ENCODE measurements at places on chromosomes 3 and 15.

GRCh38 chr3:113272385-113272779 lies 61.0 kb downstream of the BOC start:
- DNase-seq = no peak

GRCh38 chr3:187951452-187952190 lies 202.3 kb upstream of the LPP start:
- no peak for DNase-seq

- DNase-seq = no peak
These were observed 37.4 kb downstream of the FILIP1L start for GRCh38 chr3:100076731-100077529.

DNA sequence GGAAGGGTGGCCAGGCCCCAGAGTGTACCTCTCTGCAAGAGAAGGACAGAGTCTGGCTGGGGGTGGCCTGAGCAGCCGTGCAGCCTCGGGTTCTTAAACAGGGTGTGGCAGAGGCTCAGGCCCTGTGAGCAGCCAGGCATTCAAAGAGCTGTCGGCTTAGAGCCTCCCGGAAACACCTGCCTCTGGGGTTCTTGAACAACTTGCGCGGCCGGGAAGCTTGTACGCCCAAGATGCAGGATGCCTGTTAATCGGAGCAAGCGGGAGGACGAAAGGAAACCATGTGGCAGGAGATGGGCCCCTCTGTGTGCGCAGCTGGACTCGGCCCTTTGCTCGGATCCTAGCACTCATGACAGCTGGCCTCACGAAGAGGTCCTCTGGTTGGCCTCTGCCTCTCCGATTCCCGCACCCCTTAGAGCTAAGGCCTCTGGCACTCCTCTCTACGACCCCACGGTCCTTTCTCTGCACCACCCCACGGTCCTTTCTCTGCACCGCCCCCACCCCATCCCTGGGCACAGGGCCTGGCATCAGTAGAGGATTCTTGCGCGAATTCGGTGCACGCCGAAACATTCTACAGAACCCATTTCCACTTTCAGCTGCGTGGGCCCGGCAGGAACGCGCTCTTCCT lies 23.9 kb upstream of the TXNRD3 start:
- peak; percentile 68 for DNase-seq

DNA sequence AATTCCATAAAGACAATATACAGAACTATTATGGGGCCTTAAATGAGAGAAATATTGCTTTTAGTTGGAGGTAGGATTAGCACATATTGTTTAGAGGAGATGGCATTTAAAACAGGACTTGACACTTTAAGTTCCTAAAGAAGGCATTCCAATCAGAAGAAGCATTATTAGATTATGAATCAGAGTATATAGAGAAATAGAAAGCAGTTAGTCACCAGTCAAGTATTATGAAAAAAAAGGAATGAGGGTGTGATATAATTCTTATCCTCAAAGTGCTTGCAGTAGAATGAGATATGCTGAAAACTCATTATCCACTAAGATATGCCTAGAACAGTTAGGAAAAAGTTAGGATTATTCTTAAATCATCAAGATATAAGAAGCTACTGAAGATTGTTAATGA lies 456.2 kb downstream of the ZNF385D start:
- no peak for DNase-seq

GRCh38 chr3:97662762-97663161 lies 101.8 kb upstream of the ARL6 start:
- no peak for DNase-seq

- DNase-seq = peak; percentile 16
These were observed 22.0 kb downstream of the SLC7A14 start for GRCh38 chr3:170563712-170564423.

DNA sequence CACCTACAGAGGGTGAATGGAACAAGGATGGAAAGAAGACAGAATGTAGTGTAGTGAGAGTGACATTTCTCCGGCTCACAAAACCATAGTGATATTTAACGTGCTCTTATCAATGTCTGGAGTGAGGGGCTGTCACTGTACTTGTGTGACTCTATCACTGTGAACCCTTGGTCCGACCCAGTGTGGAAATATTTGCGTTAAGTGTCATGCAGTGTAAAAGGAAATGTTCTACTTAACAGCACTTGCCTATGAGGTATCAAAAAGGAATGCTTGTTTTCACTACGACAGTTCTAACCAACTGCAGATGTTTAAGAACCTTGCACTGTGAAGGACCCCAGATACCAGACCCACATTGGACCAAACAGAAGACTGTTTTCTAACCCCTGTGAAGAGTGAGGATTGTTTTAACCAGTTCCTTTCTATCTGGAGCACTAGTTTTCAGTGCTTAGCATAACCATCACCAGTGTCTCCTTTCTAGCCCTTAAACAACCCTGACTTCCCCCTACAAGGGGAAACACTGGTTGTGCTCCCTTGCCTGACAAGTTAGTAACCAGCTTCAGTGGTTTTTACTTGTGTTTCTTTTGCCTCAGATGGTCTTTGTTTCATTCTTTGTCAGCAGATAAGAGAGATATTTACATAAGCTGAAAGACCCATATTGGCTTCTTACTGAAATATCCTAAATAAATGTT lies 144.7 kb upstream of the ABHD17C start:
- no peak for DNase-seq

DNA sequence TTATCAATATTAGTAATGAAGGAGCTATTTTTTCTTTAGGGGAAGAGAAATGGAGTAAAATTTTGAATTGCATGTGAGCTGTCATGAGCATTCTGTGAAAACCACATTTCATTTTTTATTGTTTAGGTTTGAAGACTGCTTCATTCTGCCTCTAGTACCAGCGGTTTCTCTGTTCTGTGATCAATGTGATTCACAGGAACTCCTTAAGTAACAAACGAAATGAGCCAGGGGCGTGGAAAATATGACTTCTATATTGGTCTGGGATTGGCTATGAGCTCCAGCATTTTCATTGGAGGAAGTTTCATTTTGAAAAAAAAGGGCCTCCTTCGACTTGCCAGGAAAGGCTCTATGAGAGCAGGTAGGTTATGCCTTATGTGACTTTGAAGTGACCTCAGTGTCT lies 13.0 kb downstream of the NIPA2 start:
- DNase-seq = no peak

- DNase-seq = no peak
These were observed 481.2 kb downstream of the FOXP1 start for GRCh38 chr3:71102111-71102983.
